ENCODE measurements at places on chromosomes 3 and 15.

DNA sequence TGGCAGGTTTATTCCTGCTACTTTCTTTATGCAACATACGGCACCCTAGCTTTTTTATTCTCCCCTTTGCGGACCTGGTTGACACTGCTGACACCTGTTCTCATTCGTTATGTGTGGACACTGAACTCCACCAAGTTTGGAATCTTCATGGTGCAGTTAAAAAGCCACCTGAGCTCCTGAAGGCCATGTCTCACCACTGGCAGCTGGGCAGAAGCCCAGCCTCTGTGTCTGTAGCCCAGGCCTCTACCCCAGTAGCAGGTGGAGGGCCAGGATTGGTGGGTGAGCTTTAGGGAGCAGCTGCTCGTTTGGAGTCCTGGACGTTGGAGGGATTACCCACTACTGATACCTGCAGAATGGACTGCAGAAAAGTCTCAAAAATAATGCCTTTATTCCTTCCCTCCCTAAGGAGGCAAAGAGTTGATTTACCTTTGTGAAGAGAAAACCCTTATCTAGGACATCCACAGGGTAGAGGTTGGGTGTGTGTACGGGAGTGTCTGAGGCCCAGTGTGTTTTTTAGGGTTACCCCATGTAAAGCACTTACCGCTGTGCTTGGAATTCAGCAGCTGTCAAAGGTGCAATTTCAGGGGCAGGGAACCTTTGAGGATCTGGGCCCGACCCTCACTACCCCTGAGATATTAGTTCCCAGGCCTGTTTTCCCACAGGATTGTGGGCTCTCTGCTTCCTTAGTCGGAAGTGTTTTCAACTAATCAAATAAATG is 637 bp upstream of the CCNDBP1 start:
- DNase-seq: no peak

DNA sequence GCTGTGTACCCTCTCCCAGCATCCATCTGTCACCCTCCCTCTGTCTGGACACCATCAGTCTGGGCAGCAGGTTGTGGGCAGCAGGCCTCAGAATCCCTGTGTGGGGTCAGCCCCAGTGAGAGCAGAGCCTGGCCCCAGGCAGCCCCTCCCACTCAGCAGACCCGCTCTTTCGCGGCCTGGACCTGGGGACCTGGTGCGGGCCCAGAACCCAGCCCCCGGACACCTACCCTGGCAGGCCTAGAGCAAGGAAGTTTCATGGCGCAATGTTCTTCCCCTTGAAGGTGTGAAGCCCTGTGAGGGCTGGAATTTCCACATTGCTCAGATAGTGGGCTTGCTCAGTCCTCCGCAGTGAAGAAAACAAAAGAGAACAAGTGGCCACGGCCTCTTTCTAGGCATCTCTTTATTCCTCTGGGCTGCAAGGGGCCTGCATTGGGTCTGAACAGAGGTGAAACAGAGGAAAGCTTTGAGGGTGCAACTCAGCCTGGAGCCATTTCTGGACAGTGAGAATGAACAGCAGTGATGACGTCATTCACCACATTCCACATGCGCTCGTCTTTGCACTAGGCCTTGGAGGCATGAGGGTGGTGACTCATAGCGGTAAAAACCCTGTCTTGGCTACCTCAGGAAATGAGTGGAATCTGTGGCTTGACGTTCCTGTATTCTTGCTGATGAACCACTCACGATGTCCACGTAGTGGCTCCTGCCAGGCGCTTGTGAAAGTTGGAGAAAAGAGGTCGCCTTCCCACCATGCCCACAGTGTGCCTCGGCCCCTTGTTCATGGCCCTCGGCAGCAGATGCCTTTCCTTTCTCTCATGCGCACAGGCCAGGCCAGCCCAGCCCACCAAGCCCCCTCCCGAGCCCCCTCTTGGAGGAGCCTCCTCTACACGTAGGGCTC is 66.1 kb downstream of the SLC30A4 start:
- DNase-seq: peak; percentile 40

DNA sequence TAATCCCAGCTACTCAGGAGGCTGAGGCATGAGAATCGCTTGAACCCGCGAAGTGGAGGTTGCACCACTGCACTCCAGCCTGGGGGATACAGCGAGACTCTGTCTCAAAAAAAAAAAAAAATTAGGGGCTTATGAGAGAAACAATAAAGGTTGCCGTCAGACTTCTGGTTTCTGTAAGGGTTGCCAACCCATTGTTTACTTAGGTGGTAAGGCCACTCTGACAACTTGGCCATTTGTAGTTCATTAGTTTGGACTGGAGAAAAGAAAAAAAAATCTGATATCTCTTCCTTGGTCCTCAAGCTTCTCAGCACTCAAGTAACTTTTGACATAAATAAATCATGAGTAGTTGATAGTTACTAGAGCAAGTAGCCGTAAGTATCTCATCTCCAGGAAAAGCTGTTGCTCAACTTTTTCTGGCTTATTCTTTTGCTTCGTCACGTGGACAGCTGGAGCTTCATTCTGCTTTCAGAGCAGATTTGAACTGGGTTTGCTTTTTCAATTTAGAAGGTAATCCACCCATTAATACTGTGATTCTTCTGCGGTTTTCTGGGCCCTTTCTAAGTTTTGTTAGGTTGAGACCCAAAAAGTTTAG is 9.4 kb downstream of the SNX1 start:
- DNase-seq: no peak

- no peak for DNase-seq
Observed at GRCh38 chr3:69072928-69073327, 7.2 kb downstream of the UBA3 start.

GRCh38 chr3:94587291-94587690 is 524.4 kb downstream of the NSUN3 start:
- no peak for DNase-seq

DNA sequence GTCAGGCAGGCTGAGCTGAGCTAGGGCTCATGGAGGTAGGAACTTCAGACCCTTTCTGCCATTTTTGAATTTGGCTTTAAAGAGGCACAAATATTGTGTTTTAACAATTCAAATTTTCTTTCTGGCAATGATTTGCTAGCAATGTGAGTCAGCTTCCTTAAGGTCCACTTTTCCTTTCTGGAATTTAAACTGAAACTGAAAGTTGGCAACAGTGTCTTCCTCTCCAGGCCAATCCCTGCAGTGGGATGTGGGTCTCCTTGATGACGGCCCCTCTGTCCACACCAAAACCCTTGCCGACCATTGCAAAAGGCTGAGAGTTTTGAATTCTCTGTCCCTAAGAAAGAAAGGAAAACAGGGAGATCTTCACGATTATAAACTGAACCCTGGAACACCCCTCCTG is 27.1 kb downstream of the RPSA start:
- DNase-seq: no peak

GRCh38 chr3:18989237-18989795 is 159.0 kb upstream of the KCNH8 start:
- DNase-seq: no peak

GRCh38 chr3:78275420-78275852 is 1235.5 kb downstream of the ROBO2 start:
- no peak for DNase-seq

- no peak for DNase-seq
Observed at GRCh38 chr15:23569151-23569925, 3.9 kb downstream of the MKRN3 start.

GRCh38 chr3:23044463-23044862 is 158.7 kb upstream of the UBE2E2 start:
- no peak for DNase-seq

GRCh38 chr3:153232851-153233271 is 70.8 kb downstream of the RAP2B start:
- DNase-seq: no peak

DNA sequence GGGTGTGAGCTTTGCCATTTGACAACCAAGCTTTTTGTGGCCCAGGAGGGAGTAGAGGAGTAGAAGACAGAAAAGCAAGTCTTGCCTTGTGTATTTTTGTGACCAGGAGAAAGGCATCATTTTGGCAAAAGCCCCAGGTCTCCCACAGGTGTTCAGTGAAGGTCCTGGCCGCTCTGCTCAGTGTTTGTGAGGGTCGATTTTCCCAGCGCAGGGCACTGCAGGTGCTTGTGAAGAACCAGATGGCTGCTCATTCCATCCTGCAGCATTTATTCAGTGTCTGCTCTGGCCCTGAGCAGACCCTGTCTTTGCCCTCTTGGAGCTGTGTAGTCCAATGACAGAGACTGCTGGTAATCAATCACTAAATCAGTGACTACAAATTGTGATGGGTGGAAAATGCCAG is 19.5 kb downstream of the TRAK1 start:
- no peak for DNase-seq

- DNase-seq: no peak
Observed at GRCh38 chr3:42476225-42477125, 26.0 kb upstream of the VIPR1 start.

- DNase-seq: no peak
Observed at GRCh38 chr3:169363318-169364265, 299.9 kb downstream of the MECOM start.

- no peak for DNase-seq
Observed at GRCh38 chr3:111850537-111850936, 8.5 kb upstream of the PHLDB2 start.

GRCh38 chr3:58640700-58641372 is 25.7 kb downstream of the FAM3D start:
- DNase-seq: peak; percentile 20

- DNase-seq: no peak
Observed at GRCh38 chr3:49606427-49606826, 52.1 kb downstream of the BSN start.

GRCh38 chr3:13879102-13879945 is 547 bp downstream of the WNT7A start:
- no peak for DNase-seq

DNA sequence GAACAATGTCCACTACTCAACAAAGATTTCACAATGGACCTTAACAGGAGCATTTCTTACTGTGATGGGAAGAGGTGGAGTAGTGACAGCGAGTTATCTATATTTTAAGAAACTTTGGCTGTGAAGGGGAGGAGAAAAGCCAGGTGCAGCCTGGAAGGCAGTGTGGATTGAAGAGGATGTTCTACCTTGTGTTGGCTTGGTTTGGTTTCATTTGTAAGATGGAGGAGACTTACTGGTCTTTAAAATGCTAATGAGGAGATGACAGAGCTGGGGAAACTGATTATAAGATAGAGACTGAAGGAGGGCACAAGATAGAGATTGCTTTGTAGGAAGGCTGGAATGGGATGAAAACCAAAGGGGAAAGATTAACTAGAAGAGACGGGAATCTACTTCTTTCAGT is 59.4 kb downstream of the PLOD2 start:
- DNase-seq: no peak

DNA sequence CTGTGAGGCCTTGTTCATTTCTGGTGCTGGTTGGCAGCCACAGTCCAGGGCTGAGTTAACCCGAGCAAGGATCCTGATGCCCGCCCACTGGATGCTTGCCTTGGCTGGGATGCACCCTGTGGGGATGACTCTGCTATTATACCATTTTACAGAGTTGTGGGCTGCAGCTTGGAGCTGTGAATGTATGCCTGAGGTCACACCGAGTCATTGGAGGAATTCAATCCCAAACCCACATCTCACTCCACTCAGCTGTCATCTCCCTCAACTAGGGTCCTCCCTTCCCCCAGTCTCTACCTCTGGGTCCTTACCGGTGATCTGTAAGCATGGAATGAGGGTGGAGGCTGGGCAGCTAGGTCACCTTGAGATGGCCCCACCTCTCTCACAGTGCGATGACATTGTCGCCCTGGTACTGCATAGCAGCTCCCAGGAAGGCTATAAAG is 22.1 kb downstream of the MAPKAPK3 start:
- DNase-seq: no peak

DNA sequence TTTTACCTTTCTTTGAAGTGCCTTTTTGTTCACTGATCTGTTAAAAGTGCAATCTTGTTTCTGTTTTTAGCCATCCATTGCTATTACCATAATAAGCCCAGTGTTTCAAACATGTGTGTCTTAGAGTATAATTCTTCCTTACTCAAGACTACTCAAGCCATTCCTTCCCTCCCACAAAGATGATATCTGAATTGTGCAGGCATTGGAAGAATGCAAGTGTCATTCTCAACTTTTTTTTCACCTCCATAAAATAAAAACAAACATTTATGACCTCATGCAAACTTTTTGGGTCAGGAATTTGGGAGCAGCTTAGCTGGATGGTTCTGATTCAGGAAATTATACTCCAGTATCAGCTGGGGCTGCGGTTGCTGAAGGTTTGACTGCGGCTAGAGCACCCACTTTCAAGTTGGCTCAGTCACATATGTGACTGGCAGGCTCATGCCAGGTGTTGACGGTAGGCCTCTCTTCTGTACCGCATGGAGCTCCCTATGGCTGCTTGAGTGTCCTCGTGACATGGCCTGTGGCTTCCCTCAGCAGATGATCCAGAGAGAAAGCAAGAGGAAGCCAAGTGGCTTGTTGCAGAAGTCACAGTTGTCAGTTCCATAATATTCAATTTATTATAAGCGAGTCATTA is 490.8 kb downstream of the CNTN4 start:
- DNase-seq: no peak

DNA sequence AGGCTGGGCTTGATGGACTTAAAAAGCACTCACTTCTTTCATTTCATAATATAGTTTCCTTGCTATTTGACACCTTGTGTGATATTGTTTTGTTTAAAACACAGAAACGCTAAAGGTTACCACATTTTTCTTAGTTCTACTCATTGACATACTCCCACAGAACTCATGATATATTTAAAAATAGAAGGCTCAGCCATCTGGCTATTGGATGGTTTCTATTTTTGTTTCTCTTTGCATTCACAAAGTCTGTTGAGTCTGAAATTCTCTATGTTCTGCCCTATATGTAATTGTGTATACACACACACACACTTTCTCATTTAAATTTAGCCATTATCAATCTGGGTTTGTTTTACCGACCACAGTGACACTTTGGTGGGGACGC is 128.2 kb downstream of the SOX2 start:
- no peak for DNase-seq

- peak; percentile 52 for DNase-seq
Observed at GRCh38 chr15:63891079-63891767, 57.5 kb upstream of the HERC1 start.

- DNase-seq: no peak
Observed at GRCh38 chr3:153410517-153410916, 248.5 kb downstream of the RAP2B start.

- no peak for DNase-seq
Observed at GRCh38 chr3:120052677-120053076, 41.6 kb downstream of the GSK3B start.

DNA sequence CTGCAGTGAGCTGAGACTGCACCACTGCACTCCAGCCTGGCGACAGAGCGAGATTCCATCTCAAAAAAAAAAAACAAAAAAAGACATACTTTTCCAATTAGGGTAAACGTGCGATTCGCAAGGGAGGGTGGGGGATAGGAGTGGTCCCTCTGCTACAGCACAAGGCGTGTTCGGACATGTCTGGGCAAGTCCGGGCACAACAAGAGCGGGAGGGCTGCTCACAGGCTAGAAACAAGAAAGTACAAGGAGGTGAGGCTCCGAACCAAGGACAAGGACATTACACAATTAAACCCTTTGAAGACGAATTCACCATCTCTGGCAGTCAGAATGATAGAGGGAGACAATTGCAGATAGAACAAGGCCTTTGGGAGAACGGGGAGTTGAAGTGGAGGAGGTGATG is 32.2 kb upstream of the BCL2A1 start:
- no peak for DNase-seq
